ENCODE measurements at places on chromosomes 6 and 20.

DNA sequence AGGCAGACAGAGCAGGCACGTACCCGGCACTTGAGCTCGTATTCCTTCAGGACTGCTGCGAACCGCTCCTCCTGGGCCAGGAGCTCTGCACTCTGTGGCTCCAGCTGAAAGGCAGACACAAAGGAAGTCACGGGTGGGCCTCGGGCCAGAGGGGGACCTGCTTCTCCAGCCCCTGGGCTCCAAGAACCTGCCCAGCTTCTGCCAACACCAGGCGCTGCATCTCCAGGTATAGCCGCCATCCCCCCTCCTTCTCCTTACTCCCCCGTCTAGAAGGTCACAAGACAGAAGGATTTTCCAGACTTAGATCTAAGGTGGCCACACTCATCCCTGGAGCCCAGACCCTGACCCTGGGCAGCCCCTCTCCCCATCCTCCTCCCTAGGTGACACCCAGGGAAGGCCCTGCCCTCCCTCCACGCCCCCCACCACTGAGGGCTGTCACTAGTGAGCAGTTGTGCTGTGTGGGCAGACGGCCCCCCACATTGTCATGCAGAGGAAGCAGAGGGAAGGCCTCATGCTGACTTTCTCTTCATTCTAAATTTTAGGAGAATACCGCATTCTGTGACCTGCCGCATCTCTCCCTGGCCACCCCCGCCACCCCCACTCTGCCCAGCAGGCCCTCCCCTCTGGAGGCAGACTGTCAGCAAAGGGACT is 81.9 kb downstream of the GINS1 start:
- DNase-seq = no peak

GRCh38 chr6:87905101-87905641 is 142.5 kb upstream of the SPACA1 start:
- no peak for DNase-seq

GRCh38 chr6:106241498-106241897 is 84.1 kb downstream of the ATG5 start:
- DNase-seq = no peak

DNA sequence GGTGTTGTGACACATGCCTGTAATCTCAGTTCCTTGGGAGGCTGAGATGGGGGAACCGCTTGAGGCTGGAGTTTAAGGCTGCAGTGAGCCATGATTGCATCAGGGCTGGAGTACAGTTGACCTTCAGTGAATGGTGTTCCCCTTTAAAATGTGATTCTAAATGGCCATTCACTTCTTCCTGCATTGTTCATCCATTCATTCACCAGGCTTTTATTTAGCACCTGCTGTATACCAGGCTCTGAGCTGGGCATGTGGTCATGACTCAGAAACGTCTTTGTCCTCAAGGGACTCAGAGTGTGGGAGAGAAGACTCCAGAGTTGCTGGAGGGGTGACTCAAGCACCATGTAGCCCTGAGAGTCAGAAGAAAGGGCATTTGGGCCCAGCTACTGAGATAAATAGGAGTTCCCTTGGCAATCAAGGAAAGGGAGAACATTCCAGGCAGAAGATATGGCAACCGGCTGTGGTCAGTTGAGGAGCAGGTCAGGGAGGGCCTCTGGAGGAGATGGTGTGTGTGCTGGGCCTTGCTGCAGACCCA is 101.1 kb downstream of the DLGAP4 start:
- DNase-seq = no peak

- DNase-seq = no peak
Observed at GRCh38 chr6:20652299-20653084, 118.2 kb downstream of the CDKAL1 start.

- DNase-seq = no peak
Observed at GRCh38 chr6:144467921-144468320, 182.8 kb downstream of the UTRN start.

- DNase-seq = no peak
Observed at GRCh38 chr6:130377915-130378314, 12.1 kb downstream of the TMEM200A start.

DNA sequence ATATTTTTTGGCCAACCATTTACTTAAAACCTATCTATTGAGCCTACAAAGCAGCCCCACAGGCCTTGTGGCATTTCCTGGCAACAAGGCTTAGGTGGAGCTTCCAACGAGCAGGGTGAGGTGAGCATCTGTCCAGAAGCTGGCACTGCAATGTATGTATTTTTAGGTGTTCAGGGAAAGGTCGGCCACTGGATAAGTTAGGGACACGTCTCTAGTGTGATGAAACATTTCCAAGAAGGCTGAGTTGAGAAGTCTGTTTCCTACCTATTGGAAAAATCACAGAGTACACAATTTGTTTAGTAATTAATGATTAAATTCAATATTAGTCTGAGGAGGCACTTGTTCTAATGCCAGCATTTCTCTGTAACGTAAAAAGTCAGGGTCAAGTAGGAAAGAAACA is 17.8 kb upstream of the RCAN2 start:
- DNase-seq = no peak

- DNase-seq = no peak
Observed at GRCh38 chr20:33482581-33482980, 7.3 kb upstream of the CBFA2T2 start.

GRCh38 chr6:129314575-129314974 is 395.4 kb downstream of the ARHGAP18 start:
- DNase-seq = no peak

DNA sequence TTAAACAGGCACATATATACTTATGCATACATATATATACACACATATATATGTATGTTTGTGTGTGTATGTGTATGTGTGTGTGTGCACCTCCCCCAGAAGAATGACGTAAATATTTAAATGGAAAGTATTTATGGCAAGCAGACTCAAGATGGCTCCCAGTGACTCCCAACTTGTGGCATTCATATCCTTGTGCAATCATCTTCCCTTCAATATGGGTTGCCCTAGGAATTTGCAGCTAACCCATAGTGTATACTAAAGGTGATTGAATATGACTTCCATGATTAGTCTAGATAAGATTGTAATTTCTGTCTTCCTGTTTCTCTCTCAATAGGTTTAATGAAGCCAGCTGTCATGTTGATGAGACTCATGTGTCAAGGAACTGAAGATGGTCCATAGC is 127.6 kb downstream of the TRDN start:
- DNase-seq = no peak

GRCh38 chr6:144103026-144103563 is 7.7 kb upstream of the SF3B5 start:
- DNase-seq = no peak

GRCh38 chr6:137637121-137637520 is 142.9 kb upstream of the OLIG3 start:
- DNase-seq = no peak

DNA sequence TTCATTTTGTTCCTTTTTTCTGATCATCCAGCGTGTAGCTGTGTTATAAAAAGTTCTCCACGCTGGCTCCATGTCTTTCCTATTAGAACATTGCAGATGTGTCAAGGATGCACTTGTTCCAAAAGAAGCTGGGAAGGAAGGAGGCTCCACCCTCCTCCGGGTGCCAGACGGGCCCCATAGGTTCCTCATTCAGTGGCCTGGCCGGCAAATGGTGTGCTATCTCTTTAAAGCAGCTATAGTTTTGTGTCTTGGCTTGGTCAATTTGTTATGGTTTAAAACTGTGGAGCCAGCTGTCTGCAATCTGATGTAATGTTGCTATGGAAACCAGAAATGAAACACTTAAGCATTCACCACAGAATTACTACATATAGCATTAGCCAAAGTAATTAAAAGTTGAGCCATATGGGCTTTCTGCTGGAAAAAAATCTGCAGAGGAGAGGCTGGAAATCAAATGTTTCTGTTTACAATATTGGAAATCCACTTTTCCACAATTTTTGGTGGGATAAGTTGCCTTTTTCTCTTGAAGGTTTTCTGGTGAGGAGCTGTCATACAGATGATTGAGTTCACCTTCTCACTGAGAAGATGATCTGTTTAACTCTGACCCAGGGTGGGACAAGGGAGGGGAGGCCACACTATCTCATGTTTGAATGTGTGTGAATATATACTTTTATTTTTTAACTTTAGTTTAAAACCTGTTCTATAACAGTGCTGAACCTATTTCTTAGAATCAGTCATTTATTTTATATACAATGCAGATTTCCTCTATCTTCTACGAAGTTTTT is 167.4 kb downstream of the SASH1 start:
- DNase-seq = no peak

DNA sequence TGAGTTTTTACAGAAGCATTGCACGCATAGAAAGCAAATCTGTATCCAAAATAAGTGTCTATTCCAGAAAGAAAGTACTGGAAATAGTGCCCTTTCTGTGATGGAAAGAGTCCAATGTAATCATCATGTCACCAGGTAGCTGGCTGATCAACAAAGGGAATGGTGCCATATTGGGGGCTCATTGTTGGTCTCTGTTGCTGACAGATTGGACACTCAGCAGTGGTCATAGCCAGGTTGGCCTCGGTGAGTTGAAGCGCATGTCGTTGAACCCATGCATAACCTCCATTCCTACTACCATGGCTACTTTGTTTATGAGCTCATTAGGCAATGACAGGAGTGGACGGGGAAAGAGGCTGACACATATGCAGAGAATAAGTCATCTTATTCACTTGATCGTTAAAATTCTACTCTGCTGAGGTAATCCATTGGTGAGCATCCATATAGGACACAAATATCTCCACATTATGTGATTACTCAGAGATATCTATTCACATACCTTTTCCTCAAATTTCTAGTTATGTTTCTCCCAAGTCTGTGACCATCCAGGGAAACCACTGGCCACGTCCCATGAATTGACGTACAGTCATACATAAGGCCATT is 560.5 kb downstream of the HAO1 start:
- no peak for DNase-seq

- no peak for DNase-seq
Observed at GRCh38 chr6:51495096-51495495, 592.3 kb downstream of the PKHD1 start.

- DNase-seq = no peak
Observed at GRCh38 chr6:63783096-63783495, 147.5 kb downstream of the PHF3 start.

DNA sequence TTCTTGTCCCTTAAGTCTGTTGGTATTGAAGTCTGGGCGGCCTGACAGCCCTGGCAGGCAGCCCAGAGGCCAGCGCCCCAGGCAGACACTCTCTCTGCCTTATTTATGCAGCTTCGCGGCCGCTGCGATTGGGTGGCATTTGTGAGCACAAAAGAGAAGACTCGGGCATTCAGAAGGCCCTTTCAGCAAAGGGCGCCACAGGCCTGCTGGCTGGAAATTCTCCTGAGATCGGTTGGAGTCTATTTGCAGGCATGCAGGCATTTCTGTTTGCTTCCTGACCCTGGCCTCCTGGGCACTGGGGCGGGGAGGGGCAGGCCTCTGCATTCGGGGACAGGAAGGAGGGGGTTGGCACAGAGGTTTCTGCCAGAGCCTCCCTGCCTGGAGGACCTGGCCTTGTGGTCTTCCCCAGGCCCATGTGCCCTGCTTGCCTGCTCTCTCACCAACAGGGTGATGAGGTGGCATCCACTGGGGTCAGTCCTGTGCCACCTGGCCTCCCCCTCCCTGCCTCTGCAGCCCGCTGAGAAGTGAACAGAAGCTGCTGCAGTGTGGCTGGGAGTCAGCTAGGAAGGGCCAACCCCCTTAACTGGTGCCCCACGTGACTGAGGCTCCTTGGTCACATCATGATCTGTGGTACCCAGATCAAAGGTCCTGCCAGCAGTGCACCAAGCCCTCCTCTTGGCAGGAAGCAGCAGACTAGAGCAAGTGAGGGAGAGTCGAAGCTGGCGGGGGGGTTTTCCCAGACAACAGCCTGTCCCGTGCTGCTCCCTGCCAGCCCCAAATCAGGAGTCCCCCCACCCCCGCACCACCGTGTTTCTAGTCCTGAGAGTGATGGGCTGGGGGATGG is 16.6 kb upstream of the CCDC167 start:
- DNase-seq = peak; percentile 93

DNA sequence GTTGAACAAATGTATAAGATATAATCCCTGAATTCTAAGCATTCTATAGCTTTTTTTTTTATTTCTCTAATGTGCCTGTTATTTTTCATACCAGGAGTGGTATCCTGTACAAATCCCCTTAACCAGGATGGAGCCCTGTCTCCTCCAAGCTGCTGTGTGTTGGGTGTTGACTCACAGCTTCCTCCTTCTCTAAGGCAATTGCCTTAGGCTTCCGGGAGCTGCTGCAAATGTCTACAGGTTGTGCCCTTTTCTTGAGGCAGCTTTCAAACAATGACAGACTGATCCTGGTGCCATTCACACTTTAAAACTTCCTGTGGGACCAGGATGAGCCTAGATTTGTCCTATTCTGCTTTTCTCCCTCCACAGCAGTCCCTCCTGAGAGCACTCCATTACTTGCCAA is 173.2 kb downstream of the BTBD3 start:
- no peak for DNase-seq

- DNase-seq = no peak
Observed at GRCh38 chr6:46059608-46060007, 43.9 kb upstream of the CLIC5 start.

GRCh38 chr6:89144354-89144906 is 1.4 kb upstream of the PM20D2 start:
- no peak for DNase-seq

GRCh38 chr6:165013701-165014100 is 295.7 kb downstream of the C6orf118 start:
- no peak for DNase-seq

Measured in effector memory CD4-positive, alpha-beta T cell (primary cell).